Smooth muscle cell of the pulmonary artery (primary cell): ENCODE measurements at places on chromosomes 12 and 14. TPM values are rescaled to one million over a fixed set of nuclear protein-coding genes. Genes with fewer than 3 reads are reported as not detected.

RNASE2 gene
- not detected in 2 replicates for total RNA-seq

KLHL33 gene
- total RNA-seq: 0.03 and 0.07 TPM in 2 replicates

ALDH2 gene
- 39.2 and 56.9 TPM in 2 replicates for total RNA-seq

CLSTN3 gene
- 20.5 and 39.0 TPM in 2 replicates for total RNA-seq

ARHGAP5 gene
- total RNA-seq: 89.1 and 98.5 TPM in 2 replicates

RNF212B gene
- not detected in 2 replicates for total RNA-seq

TSHR gene
- total RNA-seq: under 0.01 TPM in 1 of 2 replicates, not detected in the other

CLEC14A gene
- total RNA-seq: 0.33 and 0.69 TPM in 2 replicates
